ENCODE measurements at places on chromosomes 5 and 9.

GRCh38 chr9:134791009-134791408, 89.6 kb upstream of the FCN2 start:
- DNase-seq = no peak

GRCh38 chr5:124921694-124922093, 175.3 kb upstream of the ZNF608 start:
- no peak for DNase-seq

DNA sequence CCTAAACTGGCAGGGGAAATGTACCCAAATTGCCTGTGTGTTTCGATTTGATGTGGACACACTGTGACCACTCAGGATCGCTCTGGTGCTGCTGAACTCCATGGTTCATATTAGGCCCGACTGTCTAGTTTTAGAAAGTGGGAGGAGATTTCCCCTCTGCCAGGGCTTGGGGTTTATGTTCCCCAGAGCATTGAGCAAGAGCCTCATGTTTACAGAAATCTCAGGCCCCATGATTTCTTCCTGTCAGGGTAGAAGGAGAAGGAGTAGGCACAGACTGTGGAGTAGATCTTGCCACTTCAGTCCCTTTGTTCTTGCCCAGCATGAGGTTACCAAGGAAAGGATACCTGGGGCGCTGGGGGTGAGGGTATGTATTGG, 40.8 kb upstream of the GLRX start:
- DNase-seq = peak; percentile 36

GRCh38 chr9:69421908-69422801, 97.1 kb downstream of the ENTREP1 start:
- DNase-seq = peak; percentile 59

DNA sequence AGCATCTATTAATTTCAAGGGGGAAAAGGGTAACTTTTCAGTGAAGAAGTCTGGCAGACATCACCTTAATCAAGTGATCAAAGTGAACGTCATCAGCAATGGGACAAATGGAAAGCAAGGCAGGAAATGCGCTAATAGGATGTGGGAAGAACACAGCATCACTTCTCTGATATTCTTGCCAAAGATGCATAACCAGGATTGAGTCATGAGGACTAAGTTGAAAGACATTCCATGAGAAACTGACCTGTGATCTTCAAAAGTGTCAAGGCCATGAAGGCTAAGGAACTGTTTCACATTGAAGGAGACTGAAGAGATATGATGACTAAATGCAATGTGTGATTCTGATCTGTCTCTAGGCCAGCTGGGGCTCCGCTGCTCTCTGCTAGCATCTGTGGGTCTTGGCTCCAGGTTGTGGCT, 92.9 kb downstream of the NDFIP1 start:
- no peak for DNase-seq

DNA sequence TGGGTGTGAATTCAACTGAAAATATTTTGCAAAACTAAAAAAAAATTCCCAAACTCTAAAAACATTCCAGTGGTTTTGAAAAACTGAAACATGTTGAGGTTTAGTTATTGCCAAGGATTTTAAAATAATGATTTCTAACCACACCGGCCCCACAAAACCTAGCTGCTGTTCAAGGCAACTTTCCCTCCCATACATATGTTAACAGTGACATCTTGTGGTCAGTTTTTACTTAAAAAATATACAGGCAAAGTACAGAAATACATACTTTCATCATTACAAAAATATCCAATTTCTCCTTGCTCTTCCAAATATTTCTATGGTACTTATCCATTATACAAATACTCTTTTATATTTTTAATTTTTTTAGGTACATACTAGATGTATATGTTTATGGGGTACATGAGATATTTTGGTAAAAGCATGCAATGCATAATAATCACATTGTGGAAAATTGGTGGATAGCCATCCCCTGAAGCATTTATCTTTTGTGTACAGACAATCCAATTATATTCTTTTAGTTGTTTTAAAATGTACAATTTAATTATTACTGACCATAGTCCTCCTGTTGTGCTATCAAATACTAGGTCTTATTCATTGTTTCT, 34.4 kb upstream of the MRPS30 start:
- peak; percentile 29 for DNase-seq

GRCh38 chr9:97591535-97591934, 41.6 kb downstream of the TSTD2 start:
- DNase-seq = no peak
